ENCODE measurements at places on chromosomes 4 and X.

DNA sequence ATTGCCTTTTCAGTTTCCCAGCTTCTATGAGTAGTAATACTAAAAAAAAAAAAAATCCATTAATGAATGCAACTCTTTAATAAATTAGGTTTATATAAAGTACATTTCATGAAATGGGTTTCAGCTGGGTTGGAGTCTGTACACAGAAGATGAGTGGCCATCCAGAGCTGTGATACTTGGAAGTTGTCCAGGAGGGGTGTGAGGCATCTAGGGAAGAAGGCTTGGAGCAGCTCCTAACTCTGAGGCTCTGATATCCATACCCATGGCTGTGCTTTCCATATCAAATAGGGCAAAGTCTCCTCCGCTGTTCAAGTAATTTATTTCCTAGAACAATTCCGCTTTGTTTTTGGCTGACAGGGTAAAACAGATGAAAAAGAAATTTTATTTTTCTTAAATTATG lies 423.3 kb upstream of the TENM3 start:
- no peak for DNase-seq

- DNase-seq, result no peak
Measured at GRCh38 chr4:38149997-38150671, 189.9 kb downstream of the PTTG2 start.

DNA sequence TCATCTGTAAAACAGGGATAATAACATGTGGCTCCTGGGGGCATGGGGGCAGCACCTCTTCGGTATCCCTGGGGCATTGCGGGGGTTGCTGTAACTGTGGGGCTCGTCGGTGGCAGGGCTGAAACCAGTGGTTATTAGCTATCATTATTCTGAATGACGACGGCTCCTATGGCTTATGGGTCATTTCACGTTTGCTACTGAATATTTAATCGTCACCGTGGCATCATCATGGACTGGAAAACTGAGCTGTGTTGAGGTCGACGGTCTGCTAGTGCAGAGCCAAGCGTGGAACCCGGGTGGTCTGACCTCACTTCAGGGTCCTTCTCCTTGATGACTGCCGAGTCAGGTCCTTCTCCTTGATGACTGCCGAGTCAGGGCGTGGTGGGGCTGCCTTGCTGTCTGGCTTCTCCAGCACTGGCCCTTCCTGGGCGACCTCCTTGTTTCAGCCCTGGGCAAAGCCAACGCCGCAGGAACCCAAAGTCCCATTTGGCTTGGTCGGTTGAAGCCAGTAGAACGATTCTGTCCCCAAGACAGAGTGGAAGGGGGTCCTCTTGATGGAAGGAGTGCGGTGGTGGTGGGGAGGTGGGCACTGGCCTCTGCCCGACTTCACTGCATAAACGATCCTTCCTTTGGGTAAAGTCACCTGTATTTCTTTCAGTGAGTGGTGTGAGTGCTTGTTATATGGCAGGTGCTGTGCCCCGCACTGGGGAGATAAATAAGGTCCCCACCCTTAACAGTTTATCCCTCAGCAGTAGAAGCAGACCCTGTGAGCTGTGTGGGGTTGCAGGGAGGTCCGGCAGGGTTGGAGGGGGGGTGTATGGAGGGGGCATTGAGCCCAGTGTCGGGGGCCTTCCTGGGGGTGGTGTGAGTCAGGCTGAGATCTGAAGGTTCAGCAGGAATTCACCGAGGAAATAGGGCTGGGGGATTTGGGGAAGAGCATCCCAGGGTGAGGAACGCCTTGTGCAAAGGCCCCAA lies 40.8 kb downstream of the PSAPL1 start:
- DNase-seq, result no peak

DNA sequence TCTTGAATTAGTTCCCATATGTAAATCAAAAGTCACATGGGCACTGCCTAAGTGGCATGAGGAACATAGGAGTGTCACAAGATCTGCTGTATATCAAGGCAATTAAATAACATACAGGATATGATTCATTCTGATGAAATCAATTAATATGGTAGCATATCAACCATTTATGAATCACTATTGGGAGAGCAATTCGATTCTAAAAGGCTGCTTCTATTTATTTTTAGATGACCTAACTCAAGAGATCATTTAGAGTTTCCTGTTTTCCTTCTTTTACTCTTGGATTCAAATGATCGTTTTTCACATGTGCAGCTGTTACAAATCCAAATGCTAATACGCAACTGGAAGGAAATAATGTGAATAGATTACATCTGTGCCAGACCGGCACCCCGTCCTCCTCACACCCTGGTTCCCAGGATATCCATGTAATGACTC lies 81.9 kb downstream of the HCCS start:
- no peak for DNase-seq

DNA sequence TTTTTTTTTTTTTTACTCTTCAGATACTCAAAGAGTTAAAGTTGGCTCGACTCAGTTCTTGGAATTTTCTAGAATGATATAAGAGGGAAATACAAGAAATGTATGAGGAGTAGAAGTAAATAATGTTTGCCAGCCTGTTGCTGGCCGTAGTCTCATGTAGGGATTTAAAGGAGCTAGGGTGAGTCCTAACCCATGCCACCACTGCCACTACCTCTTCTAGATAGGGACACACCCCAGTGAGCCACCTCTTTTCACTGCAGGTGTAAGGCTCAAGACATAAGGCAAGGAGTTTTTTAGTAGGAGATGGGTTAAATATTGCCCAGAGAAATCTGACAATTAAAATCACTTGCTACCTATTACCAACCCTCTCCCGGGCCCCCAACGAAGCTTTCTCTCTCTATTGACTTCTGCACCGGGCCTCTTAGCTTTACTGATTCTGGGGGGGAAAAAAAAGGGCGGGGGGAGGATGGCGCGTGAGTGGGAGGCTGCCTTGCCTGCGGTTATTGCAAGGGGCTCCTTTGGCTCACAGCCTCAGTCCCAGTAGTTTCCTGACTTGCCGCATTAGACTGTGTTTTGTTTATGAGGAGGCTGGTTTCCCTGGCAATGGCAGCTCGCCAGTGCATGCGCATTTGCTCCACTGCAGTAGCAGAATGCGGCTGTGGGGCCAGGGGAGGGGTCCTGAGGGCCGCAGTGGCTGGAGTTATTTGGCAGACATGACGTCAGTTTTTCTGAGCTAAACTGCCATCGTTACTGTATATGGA lies 3.0 kb downstream of the LINC00632 start:
- DNase-seq, result no peak

DNA sequence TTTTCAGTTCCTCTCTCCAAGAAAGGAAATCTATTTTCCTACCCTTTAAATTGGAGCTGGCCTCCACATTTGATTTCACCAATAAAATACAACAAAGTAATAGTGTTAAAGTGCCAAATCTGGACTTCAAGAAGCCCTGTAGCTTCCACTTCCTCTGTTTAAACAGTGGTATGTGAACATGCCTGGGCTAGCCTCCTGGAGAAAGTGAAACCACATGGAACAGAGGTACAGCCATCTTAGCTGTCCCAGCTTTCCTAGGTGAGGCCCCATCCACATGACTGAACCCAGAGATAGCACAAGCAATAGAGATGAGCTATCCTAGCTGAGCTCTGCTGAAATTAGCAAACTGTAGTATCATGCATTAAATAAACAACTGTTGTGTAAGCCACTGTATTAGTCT lies 131.8 kb upstream of the VCX start:
- no peak for DNase-seq

- no peak for DNase-seq
Measured at GRCh38 chr4:57231781-57232180, 121.6 kb upstream of the IGFBP7 start.

All from activated CD8-positive, alpha-beta memory T cell treated with anti-CD3 and anti-CD28 coated beads for 48 hours (primary cell).